Naive B cell (primary cell): ENCODE measurements at places on chromosomes 12 and 14. TPM values are rescaled to one million over a fixed set of nuclear protein-coding genes. Genes with fewer than 3 reads are reported as not detected.

- H3K36me3 ChIP-seq: no peaks in the 10 kb centered on the region
- peaks cover 14% of the 10 kb centered on the region for H3K4me1 ChIP-seq
- no peak overlapping the region for H3K4me3 ChIP-seq
- H3K27ac ChIP-seq: no peak overlapping the region
These were observed 74.3 kb downstream of the PPM1A start for GRCh38 chr14:60323199-60323896.

DNA sequence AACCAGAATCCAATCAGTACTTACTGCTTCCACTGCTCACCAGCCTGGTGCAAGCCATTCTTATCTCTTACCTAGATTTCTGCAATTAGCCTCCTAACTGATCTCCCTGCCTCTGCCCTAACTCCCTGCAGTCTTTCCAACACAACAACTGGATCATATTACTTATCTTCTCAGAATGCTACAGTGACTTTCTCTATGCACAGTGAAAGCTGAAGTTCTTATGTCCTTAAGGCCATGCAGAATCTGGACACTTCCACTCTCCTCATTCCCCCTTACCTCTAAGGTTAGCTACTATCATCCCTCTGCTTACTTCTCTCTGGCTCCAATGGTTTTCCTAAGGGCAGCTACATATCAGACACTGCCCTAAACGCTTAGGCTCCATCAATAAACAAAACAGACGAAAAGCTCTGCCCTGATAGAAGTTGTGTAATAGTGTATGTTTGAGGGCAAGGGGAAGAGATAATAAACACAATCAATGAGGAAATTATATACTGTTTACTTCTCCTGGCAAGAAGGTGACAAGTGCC, 4.0 kb downstream of the KTN1 start:
- no peak overlapping the region for H3K4me3 ChIP-seq
- H3K4me1 ChIP-seq: peaks cover 36% of the 10 kb centered on the region
- no peaks in the 10 kb centered on the region for H3K27me3 ChIP-seq
- no peak overlapping the region for H3K27ac ChIP-seq
- no peak for DNase-seq
- no peaks in the 10 kb centered on the region for H3K36me3 ChIP-seq

GRCh38 chr12:114888928-114889584, 205.1 kb upstream of the TBX3 start:
- peaks cover 3% of the 10 kb centered on the region for H3K27me3 ChIP-seq
- H3K4me1 ChIP-seq: no peaks in the 10 kb centered on the region
- no peaks in the 10 kb centered on the region for H3K36me3 ChIP-seq

- no peak overlapping the region for H3K27ac ChIP-seq
- DNase-seq: no peak
- no peaks in the 10 kb centered on the region for H3K27me3 ChIP-seq
- no peaks in the 10 kb centered on the region for H3K4me1 ChIP-seq
- H3K4me3 ChIP-seq: no peak overlapping the region
These were observed 118.0 kb upstream of the NPAS3 start for GRCh38 chr14:32820682-32821081.

- H3K36me3 ChIP-seq: peaks cover 5% of the 10 kb centered on the region
- H3K4me1 ChIP-seq: peaks cover 40% of the 10 kb centered on the region
These were observed 826 bp upstream of the CACNA1C start for GRCh38 chr12:2051700-2052621.

DNA sequence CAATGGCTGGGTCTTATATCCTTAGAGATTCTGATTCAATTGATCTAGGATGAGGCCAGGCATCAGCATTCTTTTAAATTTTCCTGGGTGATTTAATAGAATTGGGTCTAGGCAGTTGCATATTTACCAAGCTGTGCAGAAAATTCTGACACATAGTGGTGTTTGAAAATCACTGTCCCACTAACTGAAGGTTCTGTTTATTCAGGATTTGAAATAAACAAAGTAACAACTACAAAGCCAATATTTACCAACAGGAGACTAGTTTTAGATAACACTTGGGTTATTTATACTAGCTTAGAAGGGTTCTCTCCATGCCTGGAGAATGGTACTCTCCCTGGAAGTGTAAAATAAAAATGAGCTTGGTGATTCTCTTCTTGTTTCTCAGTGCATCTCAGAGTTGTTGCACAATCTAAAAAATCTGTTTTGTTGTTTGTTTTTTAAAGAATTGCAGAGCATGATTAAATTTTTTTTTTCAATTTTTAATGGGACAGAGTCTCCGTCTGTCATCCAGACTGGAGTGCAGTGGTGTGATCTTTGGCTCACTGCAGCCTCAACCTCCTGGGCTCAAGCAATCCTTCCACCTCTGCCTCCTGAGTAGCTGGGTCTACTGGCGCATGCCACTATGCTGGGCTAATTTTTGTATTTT, 16.9 kb downstream of the BEST3 start:
- no peaks in the 10 kb centered on the region for H3K27me3 ChIP-seq
- no peak overlapping the region for H3K4me3 ChIP-seq
- no peak overlapping the region for H3K27ac ChIP-seq
- H3K4me1 ChIP-seq: no peaks in the 10 kb centered on the region
- DNase-seq: no peak
- no peaks in the 10 kb centered on the region for H3K36me3 ChIP-seq

REM2 gene
- polyA plus RNA-seq: 1.4 TPM

PRKD1 gene
- polyA plus RNA-seq: 0.49 TPM

GUCY2C gene
- polyA plus RNA-seq: 0.20 TPM

TAS2R13 gene
- polyA plus RNA-seq: not detected

PAX9 gene
- not detected for polyA plus RNA-seq

ENDOU gene
- not detected for polyA plus RNA-seq
